ENCODE measurements at places on chromosomes 7 and 10.

DNA sequence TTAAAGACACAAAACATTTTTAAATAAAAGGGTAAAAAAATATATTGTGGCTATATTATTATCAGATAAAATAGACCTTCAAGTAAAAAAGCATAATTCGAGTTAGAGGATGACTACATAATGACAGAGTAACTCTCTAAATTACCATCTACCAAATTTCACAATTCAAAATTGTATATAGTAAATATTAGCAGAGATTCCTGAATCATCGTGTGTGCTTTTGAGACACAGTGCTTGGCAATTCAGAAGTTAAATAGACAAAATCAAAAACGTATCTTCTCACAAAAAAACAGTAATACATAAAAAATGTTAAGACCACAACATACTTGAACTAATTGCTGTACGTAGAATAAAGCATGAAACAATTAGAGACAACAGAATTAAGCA, 110.4 kb downstream of the AHR start:
- DNase-seq: no peak

DNA sequence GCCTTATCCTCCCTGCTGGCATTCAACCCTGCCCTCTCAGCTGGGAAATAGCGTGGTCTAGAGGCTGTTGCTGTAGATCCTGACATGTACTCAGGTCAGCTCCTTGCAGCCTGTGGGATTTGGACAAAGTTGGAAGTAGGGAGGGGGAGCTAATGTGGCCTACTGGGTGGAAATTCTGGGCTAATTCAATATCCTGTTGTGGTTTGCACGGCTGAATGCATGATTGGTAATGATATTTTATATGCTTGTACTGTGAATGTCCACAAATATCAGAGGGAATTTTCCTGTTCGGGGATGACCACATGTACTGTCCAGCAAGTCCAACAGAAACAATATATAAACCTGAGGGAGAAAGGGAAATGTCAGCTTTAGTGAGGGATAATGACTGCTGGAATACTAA, 22.1 kb upstream of the NPVF start:
- DNase-seq: no peak

GRCh38 chr10:14282276-14282675, 48.4 kb downstream of the FRMD4A start:
- DNase-seq: no peak

DNA sequence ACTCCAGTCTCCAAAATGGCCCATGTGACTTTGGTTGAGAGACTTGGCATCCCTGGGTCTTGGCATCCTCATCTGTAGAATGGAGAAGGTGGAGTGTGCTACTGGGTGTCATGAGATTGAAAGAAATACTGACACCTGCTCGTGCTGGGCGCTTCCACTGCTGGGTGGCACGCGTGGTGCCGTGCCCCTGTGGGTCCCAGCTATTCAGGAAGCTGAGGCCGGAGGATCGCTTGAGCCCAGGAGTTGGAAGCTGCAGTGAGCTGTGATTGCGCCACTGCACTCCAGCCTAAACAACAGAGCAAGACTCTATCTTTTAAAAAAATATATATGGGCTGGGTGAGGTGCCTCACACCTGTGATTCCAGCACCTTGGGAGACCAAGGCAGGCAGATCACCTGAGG, 53.1 kb downstream of the NPTX2 start:
- no peak for DNase-seq

DNA sequence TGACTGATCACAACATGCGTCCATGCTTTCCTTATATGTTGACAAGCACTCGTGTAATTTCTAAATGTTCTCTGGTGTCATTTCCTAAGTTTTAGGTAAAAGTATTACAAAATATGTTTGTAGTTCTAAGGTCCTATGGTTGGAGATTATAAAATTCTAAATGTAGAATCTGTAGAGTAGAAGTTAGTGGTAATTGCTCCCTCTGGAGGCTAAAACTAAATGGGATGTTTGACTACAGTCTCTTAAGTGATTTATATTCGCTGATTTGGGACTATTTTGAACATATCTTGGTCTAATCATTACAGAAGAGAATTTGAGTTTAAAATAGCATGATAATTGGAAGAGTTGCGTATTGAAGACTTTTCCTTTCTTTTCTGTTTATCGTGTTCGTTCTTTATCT, 74.1 kb downstream of the ZMYND11 start:
- no peak for DNase-seq

DNA sequence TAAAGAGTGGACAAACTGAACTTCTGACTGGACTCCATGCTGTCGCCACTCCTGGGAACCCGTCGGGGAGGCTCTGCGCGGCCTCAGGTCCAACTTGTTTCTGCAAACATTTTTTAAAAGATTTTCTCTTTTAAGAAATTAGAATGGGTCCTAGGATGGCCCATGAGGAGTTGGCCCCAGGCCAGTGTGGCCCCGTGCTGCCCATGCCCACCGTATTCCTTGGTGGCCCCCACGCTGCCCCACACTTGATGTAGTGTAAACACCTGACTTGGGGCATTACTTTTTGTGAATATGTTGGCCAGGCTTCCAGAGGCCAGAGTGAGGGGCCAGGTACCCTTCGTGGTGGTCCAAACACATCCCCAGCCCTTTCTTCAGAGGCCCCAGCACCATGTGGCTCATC, 19.3 kb downstream of the ZNF316 start:
- no peak for DNase-seq

GRCh38 chr10:102540023-102540422, 36.3 kb downstream of the SUFU start:
- no peak for DNase-seq

GRCh38 chr7:34622182-34622581, 35.8 kb upstream of the NPSR1 start:
- DNase-seq: no peak

DNA sequence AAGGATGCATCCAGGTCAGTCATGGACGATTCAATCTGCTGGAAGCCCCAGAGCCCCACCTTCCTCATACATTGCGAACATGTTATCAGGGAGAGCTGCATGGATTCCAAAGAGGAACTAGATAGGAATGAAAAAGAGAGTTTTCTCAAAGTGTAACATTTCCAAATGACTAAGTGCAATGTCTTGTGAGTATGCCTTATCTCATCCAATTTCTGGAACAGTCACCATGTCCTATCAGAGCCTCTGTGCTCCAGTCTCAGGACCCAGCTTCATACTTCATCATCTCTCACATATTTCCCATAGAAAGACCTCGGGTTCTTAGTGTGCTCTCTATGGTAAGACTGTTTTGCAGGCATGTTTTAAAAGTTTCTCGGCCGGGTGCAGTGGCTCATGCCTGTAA, 26.8 kb downstream of the ZC3HC1 start:
- DNase-seq: no peak

DNA sequence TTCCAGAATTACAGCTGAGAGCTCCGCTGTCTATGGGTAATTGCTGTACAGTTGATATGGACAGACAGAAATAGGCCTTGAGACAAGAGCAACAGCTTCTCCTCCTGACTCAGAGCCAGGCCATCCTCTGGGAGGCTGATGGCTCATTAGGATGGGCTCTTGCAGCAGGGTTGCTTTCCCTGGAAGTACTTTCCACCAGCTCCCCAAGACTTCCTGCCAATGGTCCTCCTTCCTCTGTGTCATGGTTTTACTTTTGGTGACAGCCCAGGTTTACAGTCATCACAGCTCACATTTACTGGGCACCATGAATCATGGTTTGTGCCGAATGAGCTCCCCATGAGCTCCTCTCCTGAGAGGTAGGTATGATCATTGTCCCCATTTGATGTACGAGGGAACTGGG, 131.8 kb downstream of the HECW1 start:
- no peak for DNase-seq

DNA sequence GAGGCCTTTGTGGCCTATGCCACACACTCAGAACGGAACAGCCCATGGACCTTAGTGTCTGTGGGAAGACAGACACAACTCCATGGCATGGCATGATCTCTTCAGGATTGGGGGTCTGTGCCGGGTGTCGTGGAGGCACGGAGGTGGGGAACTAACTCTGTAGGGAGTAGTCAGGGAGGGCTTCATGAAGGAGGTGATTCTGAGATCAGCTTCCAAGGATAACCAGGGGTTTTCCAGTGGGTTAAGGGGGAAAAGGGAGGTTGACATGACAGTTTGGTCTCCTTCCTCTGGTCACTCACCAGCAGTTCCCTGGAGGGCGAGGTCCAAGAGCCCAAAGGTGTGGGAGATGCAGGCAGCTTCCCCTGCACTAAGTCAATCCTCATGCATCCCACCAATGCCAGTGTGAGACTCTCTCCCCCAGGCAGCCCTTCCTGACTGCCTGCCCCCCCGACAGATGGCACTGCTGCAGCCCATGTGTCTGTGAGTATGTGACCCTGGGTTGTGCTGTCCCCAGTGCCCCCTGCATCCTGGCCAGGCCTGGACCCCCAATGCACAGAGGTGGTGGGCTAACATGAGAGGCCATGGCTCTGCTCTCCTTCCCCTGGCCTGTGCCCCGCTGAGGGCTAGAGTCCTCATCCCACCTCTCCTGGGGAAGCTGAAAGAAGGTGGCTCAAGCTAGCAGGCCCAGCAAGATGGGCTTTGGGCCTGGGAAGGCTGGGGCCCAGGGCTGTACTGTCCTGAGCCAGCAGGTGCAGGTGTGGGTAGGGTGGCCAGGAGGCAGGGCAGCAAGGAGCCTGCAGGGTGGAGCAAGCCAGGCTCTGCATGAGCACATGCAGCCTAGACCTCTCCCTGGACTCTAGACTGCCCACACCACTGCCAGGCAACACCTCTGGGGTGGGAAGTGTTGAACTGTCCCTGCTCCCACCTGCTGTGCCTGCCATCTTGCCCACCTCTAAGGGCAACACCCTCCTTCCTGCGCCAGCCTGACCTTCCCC, 39.7 kb downstream of the RASGEF1A start:
- DNase-seq: no peak

- no peak for DNase-seq
Observed at GRCh38 chr7:120729245-120729644, 128.7 kb downstream of the TSPAN12 start.

- no peak for DNase-seq
Observed at GRCh38 chr7:14340393-14341074, 351.1 kb upstream of the ETV1 start.

DNA sequence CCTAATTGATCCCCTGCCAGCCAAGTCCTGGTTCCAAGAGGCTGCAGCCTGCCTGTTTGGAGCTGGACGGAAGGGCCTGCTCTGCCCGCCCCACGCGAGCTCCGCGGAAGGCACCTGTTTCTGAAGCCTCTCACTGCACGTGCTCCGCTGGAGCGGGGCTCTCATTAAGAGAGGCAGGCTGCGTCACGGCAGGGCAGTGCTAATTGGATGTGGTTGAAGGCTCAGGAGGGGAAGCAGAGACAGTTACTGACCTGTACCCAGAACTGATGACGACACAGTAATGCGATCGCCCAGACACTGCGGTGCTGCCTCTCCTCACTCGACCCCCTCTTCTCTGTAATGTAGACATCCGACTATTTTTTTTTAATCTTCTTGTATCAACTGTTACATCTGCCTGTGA, 411.1 kb upstream of the MGMT start:
- no peak for DNase-seq

GRCh38 chr10:9922126-9922870, 1095.4 kb upstream of the CELF2 start:
- no peak for DNase-seq

DNA sequence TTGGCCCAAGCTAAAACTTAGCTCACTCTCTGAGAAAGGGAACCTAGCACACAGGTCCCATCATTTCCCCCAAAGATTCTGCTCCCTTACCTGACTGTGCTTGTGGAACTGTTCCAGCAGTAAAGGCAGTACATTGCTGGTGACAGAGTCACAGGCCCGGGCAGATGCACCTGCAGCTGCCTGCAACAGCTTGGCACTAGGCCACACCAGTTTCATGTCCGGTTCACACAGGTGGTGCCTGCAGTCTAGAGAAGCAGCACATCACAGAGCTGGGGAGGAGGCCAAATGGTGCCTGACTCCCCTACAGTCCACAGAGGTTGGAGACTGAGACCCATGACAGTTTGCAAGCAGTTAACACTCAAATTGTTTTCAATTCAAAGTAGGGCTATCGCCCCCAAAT, 22.2 kb downstream of the ZDHHC16 start:
- DNase-seq: no peak

DNA sequence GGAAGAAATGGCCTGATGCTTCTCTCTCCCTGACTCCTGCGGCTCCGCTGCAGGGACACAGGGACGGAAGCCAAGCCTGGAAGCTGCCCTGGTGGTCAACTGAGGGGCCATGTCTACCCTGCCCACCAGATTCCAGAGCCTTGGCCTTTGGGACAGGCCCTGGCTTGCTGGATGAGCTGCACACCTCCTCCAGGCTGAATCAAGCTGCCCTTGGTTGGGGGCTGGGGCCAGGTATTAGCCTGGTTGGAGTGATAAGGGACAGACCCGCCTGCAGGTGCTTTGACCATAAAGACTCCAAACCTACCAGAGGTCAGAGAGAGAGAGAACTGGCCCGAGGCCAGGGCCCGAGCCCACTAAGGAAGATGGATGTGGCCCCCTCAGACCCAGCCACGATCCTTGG, 30.1 kb downstream of the CRHR2 start:
- no peak for DNase-seq

DNA sequence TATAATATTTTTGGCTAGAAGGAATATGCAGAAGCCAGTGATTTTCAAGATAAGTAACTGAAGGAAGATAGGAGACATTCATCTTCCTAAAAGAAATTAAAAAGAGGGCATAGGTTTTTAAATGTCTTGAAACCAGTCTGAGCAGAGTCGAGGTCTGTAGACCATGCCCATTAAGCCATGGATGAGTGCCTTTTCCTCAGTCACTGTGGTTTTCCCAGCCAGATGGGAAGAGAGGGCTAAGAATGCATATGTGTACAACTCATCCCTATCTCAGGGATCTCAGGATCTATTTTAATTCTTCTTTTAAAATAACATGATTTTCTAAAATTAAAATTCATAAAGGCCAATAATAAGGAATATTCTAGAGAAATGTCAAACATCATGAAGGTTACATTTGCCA, 112.8 kb downstream of the PPP1R3A start:
- no peak for DNase-seq

- no peak for DNase-seq
Observed at GRCh38 chr10:58438340-58438871, 53.2 kb downstream of the TFAM start.

DNA sequence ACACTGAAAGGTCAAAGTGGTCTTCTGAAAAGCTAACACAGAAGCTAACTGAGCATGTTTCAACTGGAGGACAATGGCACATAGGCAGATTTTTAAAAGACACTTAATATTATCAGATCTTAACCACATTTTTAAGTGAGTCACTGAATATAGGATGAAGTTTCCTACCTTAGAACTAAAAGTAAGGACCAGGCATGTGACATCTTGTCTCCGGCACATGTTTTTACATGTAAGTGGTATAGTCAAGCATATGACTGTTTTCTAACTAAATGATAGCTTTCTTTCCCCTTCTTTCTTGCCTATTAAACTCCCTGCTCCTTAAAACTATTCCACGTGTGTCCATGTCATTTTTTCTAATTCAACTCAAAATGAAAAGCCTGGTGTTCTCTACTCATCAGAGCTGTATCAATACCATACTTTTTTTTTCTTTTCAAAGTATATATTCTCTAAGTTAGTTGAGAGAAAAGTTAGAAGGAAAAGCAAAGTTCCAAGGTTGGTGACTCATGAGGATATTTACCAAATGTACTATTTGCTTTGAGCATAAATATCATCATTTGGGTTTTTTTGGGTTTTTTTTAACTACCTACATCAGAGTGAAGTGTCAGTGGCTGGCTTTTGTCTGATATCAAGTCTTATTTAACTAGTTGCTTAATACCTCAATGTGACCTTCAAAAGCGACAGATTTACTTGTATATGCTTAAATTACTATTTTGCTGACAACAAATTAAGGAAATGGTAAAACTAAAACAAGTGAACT, 127.5 kb downstream of the CRPPA start:
- DNase-seq: no peak

- no peak for DNase-seq
Observed at GRCh38 chr7:30041526-30042269, 13.5 kb downstream of the PLEKHA8 start.

GRCh38 chr7:81140252-81140651, 221.4 kb upstream of the SEMA3C start:
- DNase-seq: no peak

All from activated CD8-positive, alpha-beta memory T cell treated with anti-CD3 and anti-CD28 coated beads for 1 hour (primary cell).